ENCODE measurements at places on chromosomes 16 and 17. TPM values are rescaled to one million over a fixed set of nuclear protein-coding genes. Genes with fewer than 3 reads are reported as not detected.

DNA sequence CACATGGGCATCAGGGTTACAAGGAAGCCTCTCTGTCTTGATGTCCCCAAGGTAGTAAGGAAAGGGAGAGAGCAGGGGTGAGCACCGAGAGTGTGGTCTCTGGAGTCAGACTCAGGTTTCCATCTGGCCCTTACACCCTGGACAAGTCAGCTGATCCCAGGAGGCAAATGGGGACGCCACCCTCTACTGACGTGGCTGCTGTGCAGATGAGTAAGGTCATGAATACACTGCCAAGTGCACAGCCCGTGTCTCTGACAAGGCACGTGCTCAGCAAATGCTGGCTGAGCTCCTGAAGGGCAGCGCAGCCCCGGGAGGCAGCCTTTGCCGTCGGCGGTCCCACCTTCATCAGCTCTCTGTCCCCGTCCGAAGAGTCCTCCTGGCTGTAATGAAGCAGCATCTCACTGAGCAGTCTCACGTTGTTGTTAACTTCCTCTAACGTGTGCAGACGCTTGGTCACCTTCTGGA is 19.4 kb downstream of the GGA3 start:
- no peak overlapping the region for H3K4me3 ChIP-seq
- H3K27me3 ChIP-seq = no peaks in the 10 kb centered on the region
- peaks cover 82% of the 10 kb centered on the region for H3K36me3 ChIP-seq
- peaks cover 54% of the 10 kb centered on the region for H3K4me1 ChIP-seq
- peak; percentile 35 for DNase-seq

- no peak for DNase-seq
- no peaks in the 10 kb centered on the region for H3K27me3 ChIP-seq
- H3K4me1 ChIP-seq = peaks cover 4% of the 10 kb centered on the region
- H3K4me3 ChIP-seq = no peak overlapping the region
Observed at GRCh38 chr17:76415786-76416185, 31.4 kb downstream of the SPHK1 start.

DNA sequence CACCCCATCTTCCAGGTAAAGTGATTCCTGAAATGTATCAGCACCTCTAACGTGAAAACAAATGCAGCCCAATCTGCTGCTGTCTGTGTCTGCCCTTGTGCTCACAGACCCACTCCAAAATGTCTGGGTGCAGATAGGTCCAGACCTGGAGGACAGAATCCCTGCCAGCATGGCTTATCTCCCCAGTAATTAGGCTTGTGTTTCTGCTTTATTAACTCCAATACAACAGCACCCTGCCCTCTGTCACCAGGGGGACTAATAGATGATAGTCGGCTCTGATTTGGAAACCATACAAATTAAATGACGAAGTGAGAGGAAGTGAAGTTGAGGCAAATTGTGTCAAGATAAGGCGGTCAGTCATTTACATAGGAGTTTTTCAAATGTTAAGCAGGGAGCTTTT is 608.3 kb upstream of the SALL1 start:
- DNase-seq = no peak
- no peaks in the 10 kb centered on the region for H3K4me1 ChIP-seq
- H3K27me3 ChIP-seq = peaks cover 3% of the 10 kb centered on the region
- no peaks in the 10 kb centered on the region for H3K36me3 ChIP-seq

DNA sequence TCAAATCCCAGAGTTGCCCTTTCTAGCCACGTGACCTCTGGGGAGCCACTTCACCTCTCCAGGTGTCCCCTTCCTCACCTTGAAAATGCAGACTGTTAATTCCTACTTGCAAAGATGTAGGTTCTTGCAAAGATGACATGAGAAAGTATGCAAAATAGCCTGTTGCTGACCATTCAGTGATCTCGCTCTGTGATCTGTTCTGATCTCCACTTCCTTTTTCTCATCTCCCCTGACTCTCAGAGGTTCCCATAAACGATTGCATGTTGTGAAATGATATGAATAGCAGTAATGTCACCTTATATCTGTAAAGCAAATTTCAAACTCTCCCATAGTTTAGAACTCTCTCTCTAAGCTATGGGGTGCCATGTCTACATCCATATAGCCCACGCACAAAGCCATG is 182.3 kb downstream of the TMEM132E start:
- H3K27ac ChIP-seq = no peak overlapping the region
- H3K36me3 ChIP-seq = no peaks in the 10 kb centered on the region
- H3K27me3 ChIP-seq = peaks cover 22% of the 10 kb centered on the region
- H3K4me3 ChIP-seq = no peak overlapping the region

- H3K27me3 ChIP-seq = no peaks in the 10 kb centered on the region
- H3K4me1 ChIP-seq = peaks cover 33% of the 10 kb centered on the region
- no peak overlapping the region for H3K4me3 ChIP-seq
- H3K36me3 ChIP-seq = peaks cover 4% of the 10 kb centered on the region
- H3K27ac ChIP-seq = no peak overlapping the region
- no peak for DNase-seq
Observed at GRCh38 chr16:67112591-67113399, 3.1 kb downstream of the PHAF1 start.

GRCh38 chr16:72917051-72917450 is 130.9 kb downstream of the ZFHX3 start:
- H3K27me3 ChIP-seq = no peaks in the 10 kb centered on the region
- no peak overlapping the region for H3K27ac ChIP-seq
- H3K4me1 ChIP-seq = peaks cover 18% of the 10 kb centered on the region
- no peak overlapping the region for H3K4me3 ChIP-seq
- H3K36me3 ChIP-seq = peaks cover 8% of the 10 kb centered on the region
- DNase-seq = no peak

GRCh38 chr16:4697848-4698291 is 4.5 kb downstream of the NUDT16L1 start:
- DNase-seq = no peak
- H3K36me3 ChIP-seq = peaks cover 11% of the 10 kb centered on the region
- H3K4me1 ChIP-seq = peaks cover 29% of the 10 kb centered on the region

- no peak overlapping the region for H3K4me3 ChIP-seq
- H3K4me1 ChIP-seq = no peaks in the 10 kb centered on the region
- H3K36me3 ChIP-seq = no peaks in the 10 kb centered on the region
- no peak overlapping the region for H3K27ac ChIP-seq
Observed at GRCh38 chr17:5619088-5619740, 34.9 kb upstream of the NLRP1 start.

The QPRT gene
- 8.3 TPM for total RNA-seq

The MYLK3 gene
- 0.63 TPM for total RNA-seq

The CCL8 gene
- not detected for total RNA-seq

DNA sequence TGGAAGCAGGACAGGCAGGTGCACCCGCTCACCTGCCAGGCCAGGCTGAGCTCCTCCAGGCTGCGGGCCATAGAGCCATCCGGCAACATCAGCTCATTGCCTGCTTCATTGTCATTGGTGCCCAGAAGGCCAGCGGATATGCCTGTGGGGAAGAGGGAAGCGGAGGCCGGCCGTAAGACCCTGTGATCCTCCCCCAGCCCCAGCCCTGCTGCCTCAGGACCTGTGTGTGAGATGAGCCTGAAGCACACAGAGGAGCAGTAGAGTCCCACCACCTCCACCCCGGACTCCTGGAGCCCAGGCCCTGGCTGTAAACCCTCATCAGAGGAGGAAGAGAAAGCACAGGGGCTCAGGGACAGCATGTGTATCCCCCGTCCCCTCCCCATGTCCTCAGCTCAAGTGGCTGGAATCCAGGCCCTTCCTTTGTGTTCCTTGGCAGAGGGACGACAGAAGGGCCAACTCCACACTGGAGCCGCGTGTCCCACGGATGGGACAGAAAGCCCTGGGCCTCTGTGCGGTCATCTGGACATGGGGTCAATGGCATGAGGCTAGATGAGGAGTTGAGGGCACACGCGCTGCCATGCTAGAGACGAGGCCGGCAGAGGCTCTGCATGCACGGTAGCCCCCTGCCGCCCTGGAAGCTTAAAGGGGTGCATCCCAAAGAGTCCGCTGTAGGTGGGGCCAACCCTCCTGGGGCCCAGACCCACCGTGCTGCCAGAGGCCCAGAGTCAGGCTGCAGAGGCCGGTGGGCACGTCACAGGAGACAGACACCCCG is 39.1 kb downstream of the RMI2 start:
- no peak overlapping the region for H3K27ac ChIP-seq
- H3K36me3 ChIP-seq = peaks cover 2% of the 10 kb centered on the region
- H3K4me3 ChIP-seq = no peak overlapping the region
- no peak for DNase-seq
- peaks cover 2% of the 10 kb centered on the region for H3K27me3 ChIP-seq

The USP31 gene
- total RNA-seq = 5.1 TPM
